ENCODE measurements at places on chromosomes 5 and 9.

DNA sequence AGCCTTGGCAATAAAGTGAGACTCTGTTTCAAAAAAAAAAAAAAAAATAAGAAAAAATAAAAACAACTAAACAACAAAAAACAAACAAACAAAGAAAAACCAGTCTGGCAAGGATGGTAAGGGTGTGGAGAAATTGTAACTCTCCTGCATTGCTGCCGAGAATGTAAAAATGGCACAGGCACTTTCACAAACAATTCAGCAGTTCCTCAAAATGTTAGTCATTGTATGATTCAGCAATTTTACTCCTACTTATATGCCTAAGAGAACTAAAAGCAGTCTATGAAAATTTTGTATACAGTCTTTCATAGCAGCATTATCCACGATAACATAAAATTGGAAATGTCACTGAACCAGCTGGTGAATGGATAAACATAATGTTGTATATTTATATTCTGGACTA lies 280.4 kb downstream of the CDH9 start:
- no peak for DNase-seq

DNA sequence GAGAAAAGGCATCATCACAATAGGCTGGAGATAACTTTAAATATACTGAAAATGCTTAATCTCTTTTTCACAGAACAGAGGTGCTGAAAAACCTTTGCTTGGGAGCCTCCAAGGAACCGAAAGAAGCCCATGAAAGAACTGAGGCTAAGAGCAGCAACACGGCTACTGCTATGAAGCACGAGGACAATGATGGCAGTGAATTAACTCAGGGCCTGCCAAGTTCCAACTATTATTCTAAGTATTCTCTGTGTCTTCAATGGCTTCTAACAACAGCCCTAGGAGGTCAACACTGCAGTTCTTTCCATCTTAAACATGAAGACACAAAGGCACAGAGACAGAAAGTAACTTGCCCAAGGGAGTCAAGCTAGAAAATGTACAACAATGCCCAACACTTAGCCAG lies 293.0 kb upstream of the DAP start:
- no peak for DNase-seq

DNA sequence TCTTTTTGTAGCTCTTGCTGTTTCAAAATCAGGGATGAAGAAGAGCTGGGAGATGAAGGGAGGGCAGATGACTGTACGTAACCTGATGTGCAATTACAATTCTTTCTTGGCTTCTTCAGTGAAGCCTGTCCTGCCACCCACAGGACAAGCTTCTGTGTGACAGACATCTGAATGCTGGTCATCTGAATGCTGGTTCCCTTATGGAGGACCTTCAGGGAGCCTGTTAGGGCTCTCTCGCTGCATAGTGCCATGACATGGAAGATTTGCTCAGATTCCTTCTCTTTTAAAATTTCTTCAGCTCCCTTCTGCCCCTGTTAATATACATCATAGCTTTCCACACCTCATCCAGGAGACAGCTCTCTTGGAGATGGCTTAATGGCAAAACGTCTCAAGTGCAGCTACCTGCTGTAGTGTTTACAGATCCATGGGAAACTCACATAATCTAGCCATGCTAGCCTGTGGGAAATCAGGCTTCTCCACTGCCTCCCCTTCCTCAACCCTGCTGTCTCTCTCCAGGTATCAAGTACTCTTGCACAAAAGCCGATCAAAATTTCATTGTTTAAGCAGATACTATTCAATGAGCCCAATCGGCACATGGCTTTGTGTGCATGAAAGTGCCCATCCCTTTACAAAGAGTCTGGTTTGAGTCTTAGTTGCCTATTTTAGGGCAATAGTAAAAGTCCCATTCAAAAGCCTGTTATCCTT lies 134.6 kb downstream of the RAB3C start:
- no peak for DNase-seq

- DNase-seq: no peak
Measured at GRCh38 chr9:130766021-130766926, 68.8 kb upstream of the ABL1 start.

DNA sequence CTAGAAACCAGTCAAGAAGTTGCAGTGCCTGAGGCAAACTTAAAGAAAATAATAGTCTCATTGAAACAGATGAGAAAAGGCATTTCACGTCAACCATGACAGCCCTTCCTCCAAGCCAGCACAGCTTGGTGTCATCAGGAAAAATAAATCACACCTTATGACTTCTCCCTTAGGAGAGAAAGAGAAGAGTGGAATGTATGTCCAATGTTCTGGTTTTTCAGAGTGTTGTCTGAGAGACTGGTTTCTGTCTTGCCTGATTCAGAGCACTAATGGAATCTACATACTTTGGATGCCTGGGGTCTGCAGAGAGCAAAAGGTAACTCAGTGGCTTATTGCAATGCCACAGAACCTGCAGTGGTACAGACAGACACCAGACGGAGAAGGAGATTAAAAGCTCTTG lies 105.5 kb upstream of the PDE4D start:
- no peak for DNase-seq

DNA sequence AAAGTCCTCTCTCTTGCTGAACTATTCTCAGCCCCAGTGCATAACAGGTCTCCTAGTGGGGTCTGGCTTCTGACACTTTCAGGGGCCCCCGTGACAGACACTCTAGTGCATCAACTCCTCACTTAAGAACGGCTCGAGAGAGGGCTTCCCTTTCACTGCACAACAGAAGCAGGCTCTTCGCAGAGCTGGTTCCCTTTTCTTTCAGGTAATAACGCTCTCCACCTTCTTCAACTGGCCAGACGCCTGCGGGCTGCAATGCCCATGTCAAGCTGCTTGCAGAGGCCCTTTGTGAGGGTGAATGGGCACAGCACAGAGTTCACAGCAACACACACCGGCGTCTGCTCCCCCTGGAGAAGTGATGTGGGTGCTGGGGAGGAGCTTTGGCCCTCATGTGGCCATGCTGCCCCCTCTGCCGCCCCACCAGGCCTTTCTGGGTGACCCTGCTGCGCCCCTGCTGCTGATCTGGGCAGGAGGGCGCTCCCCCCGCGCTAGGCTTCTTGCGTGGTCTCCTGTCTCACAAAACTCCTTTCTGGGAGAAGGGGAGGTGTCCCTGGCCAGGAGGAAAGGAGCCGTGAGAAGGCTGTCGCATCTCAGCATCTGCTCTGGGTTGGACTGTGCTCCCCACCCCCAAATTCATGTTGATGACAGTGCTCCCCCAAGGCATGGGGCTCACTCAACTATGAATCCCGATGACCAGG lies 2.4 kb downstream of the MRPL36 start:
- no peak for DNase-seq

GRCh38 chr5:180821538-180821937 lies 18.9 kb upstream of the MGAT1 start:
- no peak for DNase-seq

DNA sequence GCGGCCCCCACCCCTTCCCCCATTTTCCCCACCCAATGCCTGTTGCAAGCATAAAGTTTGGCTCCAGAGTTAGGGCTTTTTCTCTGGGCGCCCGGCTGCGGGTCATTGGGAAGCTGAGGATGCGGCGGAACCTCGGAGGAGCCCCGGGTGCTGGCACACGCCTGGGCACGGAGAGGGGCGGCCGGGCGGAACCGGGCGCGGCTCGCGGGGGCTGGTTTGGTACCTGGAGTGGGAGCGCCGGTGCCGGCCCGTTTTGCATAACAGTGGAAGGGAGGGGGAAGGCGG lies 1.2 kb downstream of the PPARGC1B start:
- no peak for DNase-seq

DNA sequence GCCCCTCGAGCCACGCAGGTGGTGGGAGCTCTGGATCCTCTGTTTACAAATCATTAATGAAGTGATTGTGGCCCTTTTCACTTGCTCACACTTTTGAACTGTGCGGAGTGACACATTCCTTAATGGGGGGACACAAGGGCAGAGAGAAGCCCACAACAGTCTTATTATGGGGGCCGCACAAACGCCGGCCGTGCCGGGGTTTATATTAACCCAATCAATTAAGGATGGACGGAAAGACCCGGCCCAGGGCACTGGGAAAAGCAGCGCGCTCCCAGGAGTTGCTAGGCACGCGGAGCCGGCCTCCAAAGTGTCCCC lies 634.8 kb downstream of the IRX1 start:
- DNase-seq: no peak

DNA sequence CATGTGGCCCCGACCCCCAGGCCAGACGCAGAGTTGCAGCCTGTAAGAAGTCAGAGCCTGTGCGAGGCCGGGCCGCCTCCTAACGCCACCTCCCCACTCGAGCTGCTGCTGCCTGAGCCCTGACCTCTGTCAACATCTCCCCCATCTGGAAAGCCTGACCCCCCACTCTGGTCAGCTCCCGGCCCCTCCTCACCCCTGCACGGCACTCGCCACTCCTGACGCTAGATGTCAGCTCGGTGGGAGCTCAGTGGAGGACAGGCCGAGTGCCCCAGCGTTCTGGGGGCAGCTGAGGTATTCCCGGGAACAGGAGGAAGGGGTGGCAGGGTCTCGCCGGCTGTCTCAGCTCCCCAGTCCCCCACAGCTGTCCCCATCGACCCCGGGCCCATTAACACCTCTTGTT lies 19.9 kb downstream of the LHX3 start:
- DNase-seq: no peak

GRCh38 chr9:136464241-136464640 lies 18.6 kb downstream of the SEC16A start:
- DNase-seq: no peak

DNA sequence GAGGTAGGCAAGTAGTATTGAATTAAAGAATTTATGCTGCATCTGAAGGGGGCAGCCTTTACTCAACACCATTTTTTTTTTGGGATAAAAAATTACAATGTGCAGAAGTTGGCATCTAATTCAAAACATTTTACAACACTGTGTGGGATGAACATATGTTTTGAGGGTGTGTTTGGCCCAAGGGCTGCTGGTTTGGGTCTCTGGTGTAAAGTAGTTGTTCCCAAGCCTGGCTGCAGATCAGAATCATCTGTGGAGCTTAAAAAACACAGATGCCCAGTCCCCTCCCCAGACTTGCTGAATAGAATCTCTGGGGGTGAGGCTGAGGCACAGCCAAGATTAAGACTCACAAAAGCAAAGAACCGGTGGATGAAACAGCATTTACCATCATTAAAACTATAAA lies 33.0 kb upstream of the PDZD2 start:
- DNase-seq: no peak

DNA sequence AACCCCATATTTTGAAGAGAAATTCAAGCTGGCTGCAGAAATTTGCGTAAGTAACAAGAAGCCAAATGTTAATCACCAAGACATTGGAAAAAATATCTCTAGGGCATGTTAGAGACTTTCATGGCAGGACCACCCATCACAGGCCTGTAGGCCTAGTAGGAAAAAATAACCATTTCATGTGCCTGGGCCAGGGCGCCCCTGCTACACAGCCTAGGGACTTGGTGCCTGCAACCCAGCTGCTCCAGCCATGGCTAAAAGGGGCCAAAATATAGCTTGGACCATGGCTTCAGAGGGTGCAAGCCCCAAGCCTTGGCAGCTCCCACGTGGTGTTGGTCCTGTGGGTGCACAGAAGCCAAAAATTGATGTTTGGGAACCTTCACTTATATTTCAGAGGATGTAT lies 167.7 kb upstream of the NMUR2 start:
- no peak for DNase-seq

Data from CD14-positive monocyte (primary cell).